ENCODE measurements at places on chromosomes 12 and 14.

DNA sequence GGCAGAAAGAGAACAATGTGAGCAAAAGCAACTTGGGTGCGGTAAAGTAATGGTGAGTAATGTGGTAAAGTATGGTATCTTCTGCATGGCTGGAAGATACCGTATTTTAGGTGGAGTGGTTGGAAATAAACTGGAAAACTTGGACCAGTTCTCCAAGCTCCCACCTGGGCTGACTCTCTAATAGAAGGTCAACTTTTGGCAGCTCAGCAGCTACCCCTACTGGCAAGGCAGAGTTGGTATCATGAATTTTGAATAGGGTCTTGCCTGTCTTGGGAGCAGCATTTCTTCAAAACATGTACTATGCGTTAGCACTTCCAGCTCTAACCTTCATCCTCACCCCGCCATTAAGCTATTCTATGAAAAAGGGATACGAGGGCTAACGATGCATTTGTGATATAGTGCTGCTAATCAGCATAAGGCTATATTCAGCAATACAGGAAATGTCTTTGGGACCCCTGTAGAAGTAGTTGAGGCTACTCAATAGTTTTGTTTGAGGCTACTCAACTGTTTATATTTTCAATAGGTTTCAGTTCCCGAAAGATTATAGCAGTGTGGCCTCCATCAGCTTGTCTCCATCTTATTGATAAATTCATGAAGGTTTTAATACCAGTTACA, 276.3 kb upstream of the FAR2 start:
- DNase-seq, result peak; percentile 62

GRCh38 chr14:24252289-24253124, 10.1 kb upstream of the TINF2 start:
- no peak for DNase-seq

DNA sequence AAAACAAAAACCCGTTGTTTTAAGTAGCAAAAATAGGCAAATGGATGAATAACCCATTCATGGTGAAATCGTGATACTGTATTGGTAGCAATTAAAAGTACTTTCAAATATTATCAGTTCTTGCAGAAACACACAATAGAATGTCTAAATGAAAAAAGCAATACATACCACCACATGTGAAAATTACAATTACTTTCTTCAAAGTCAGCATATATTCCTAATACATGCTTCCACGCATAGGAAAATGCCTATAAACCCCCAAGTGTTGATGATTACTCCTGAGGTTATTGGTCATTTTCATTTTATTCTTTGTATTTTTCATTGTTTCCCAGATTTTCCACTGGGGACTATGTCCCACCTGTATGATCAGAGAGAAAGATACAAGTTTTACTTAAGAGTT, 15.2 kb downstream of the DDX55 start:
- DNase-seq, result no peak

GRCh38 chr12:123160801-123161487, 10.1 kb upstream of the PITPNM2 start:
- no peak for DNase-seq

- no peak for DNase-seq
These were observed 1.9 kb downstream of the COL2A1 start for GRCh38 chr12:48002414-48002730.

DNA sequence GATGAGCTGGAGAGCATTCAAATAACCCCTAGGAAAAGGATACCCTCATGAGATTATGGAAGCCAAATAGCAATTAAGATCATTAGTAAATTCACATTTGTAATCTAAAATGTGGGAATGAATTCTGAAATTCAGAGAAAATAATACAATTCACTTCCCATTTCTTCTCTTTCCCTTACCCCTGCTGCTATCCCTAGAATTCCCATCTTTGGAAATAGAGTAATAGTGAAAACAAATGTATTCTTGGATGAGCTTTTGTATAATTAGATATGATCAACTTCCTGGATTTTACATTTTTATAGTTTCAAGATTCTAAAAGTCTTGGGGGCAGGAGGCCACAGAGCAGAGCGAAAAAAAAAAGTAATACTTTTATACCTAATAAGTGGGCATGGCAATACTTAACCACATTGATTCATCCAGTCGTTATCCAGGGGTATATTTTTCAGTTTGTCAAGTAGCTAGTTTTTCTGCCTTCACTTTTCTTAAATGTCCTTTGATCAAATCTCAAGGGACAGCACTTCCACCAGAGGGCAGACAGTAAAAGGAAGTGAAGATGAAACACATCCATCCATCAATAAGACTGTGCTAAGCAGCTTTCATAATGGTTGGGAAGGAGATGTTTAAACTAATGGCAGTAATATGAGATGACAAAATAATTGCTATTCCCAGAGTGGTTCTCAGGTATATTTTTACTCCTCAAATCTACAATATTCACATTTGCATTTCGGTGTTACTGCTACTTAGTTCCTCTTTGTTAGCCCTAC, 401.3 kb downstream of the DIO2 start:
- no peak for DNase-seq

DNA sequence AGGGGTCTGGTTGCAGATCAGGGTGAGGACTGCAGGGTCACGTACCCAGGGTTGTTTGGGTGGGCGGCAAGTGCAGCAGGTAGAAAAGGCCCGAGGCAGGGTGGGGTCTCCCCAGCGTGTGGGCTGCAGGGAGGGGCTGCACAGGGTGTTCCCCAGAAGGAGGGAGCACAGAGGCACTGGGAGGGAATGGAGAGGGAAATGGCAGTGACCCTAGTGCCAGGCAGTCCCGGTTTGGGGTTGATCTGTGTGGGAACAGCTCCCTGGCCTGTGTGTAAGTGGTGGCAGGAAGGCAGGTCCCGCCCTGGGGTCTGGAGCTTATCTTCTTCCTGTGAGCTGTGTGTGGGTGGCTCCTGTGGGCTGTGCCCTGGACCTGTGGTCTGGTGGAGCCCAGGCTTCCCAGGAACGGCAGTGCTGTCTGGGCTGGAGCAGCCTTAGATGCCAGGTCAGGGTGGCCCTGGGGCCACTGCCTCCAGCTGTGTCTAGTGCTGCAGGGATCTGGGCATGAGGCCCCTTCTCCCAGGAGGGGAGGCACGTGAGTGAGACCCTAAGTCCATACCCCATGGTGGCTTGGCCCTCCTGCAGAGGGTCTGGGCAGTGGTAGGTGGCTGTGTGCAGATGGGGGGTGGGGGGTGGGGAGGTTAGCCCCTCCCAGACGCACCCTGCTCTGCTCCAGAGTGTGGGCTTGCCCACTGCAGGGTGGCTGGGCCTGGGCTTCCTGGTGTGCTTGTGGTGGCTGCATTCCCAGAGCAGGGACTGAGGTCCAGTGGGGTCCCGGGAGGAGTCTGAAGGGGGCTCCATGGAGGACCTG, 363.5 kb downstream of the TMEM121 start:
- peak; percentile 34 for DNase-seq

DNA sequence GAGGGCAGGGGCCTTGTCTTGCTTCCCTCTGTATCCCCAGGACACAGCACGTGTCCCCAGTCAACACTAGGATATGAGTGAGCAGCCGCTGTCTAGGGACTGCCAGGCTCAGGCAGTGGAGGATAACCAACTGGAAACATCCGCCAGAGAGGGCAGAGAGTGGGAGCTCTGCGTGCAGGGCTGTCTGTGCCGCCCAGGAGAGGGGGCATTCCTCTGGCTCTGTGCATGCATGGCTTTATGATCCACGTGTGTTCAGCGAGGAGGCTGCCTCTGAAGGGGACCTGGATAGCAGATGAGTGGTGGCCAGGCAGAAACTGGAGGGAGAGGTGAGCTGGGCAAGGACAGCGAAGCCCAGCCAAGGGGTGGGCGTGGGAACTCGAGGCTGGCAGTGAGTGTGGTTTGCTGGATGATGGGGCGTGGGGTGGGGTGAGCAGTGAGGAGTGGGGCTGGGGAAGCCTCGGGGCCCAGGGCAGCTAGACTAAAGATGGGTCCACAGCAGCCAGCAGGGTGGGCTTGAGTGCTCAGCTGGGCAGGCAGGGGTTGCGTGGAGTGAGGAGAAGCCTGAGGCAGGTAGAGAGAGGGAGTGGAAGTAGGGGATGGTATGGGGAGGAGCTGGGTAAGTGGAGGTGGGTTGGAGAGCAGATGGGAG, 72.9 kb downstream of the PRIMA1 start:
- no peak for DNase-seq

- DNase-seq, result peak; percentile 41
These were observed 8.7 kb downstream of the SYNE3 start for GRCh38 chr14:95507701-95508103.

DNA sequence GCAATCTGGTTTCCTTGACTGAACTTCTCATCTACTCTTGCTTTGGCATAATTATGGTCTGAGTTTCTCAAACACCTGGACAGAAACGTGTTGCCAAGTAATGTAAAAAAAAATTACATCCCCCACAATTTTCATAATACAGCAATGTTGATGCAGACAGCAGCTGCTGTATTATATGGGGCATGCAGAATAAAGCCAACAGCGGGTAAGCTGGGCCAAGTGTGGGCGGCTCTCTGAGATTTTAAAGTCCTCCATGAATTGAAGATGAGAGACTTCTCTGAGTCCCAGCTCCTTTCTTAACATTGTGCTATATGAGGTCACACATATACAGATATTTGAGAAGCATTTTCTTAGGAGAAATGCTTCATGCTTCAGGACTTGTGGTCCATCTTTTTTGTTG, 881.2 kb downstream of the GALC start:
- no peak for DNase-seq

GRCh38 chr12:52539083-52539820, 13.7 kb downstream of the KRT71 start:
- DNase-seq, result no peak

GRCh38 chr14:23034498-23035302, at the start of gene PSMB5:
Gene PSMB5, minus strand, starts transcription at chr14:23034900. Its CDS starts 19 bp downstream, at chr14:23034881.
- DNase-seq, result peak; percentile 91

DNA sequence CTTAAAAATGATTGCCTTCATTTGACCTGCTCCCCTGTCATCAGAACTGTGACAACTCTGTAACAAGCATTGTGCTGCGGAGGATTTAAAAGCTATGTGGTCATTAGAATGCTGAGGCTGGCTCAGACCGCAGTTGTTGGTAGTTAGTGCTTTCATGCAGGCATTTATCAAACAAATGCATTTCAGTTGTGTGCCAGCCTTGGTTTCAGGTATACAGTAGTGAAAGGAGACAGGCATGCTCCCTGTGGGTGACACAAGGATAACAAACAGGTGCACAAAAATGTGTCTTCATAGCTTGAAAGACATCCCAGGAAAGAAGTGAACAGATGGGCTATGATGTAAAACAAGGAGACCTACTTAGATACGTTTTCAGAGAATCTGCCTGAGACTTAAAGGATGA, 60.6 kb downstream of the MARK3 start:
- DNase-seq, result no peak

GRCh38 chr12:41018010-41018409, 170.1 kb upstream of the PDZRN4 start:
- DNase-seq, result no peak

DNA sequence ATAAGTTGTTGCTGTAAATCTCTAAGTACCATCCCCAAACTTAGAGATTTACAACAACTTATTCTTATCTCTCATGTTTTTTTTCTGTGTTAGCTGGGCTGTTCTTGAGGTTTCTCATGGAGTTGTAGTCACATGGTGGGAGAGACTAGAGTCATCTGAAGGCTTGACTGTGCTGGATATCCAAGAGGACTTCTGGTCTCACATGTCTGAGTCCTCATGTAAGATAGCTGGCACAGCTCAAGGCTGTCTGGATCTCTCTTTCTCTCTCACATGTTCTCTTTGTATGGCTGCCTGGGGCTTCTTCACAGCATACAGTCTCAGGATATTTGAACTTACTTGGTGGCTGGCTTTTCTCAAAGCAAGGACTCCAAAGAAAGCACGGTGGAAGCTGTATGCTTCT, 63.8 kb downstream of the DACT1 start:
- no peak for DNase-seq

DNA sequence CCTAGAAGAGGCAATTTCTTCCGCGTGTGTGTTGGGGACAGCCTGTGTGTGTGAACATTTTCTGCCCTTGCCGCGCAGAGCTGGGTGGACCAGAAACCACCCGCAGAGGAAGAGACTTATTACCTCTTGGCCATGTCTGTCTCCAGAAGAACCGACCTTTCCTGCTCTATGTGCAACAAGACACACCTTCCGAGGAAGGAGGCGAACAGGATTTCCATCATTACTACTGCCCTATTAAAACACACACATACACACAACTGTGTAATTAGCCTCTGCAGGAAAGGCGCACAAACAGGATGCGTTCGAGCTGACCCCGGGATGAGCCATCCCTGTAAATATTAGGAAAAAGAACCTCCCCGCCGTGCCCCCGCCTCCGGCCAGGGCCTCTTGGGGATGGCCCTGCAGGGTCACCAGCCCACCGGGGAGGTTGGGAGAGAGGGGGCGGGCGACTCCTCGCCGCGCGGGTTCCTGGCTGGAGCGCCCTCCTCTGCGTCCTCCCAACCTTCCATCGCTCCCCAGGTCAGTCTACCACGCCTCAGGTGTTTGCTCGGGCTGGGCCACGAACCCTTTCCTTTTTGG, 484 bp upstream of the PRKCH start:
- no peak for DNase-seq

- DNase-seq, result peak; percentile 71
These were observed 17.7 kb upstream of the TSPAN11 start for GRCh38 chr12:30908722-30909348.

GRCh38 chr12:121766290-121767039, 27.0 kb downstream of the RHOF start:
- no peak for DNase-seq

All from sciatic nerve (tissue), 2 donors.